ENCODE measurements at places on chromosomes 6 and 20. TPM values are rescaled to one million over a fixed set of nuclear protein-coding genes. Genes with fewer than 3 reads are reported as not detected.

TMEM170B gene
- total RNA-seq: 4.5 TPM

OPRL1 gene
- total RNA-seq: 2.6 TPM

- no peaks in the 10 kb centered on the region for H3K36me3 ChIP-seq
- no peak for DNase-seq
- H3K27ac ChIP-seq: no peak overlapping the region
- H3K4me3 ChIP-seq: no peak overlapping the region
Measured at GRCh38 chr6:13177664-13178063, 150.7 kb downstream of the TBC1D7 start.

- H3K27me3 ChIP-seq: no peaks in the 10 kb centered on the region
- H3K4me3 ChIP-seq: no peak overlapping the region
- H3K4me1 ChIP-seq: no peaks in the 10 kb centered on the region
- no peak overlapping the region for H3K27ac ChIP-seq
Measured at GRCh38 chr6:145042559-145042958, 692.8 kb downstream of the EPM2A start.

DNA sequence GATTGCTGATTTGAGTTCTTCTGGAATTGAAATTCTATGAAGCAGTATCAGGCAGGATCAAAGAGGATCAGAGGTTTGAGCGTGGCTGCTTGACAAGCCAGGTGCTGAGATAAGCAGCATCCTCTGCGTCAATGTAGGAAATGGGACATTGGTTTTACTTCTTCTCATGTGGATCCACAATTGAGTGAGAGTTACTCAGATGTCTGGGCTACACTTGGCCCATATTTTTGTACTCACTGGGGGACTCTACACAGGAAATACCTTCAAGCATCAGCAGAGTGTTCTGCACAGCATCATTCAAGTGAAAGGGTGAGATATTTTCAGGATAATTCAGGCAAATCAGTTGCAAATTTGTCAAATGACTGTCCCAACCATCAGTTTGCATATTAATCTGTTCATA, 613.9 kb upstream of the ARID1B start:
- H3K27ac ChIP-seq: no peak overlapping the region
- H3K4me1 ChIP-seq: no peaks in the 10 kb centered on the region
- H3K27me3 ChIP-seq: no peaks in the 10 kb centered on the region
- DNase-seq: no peak

DNA sequence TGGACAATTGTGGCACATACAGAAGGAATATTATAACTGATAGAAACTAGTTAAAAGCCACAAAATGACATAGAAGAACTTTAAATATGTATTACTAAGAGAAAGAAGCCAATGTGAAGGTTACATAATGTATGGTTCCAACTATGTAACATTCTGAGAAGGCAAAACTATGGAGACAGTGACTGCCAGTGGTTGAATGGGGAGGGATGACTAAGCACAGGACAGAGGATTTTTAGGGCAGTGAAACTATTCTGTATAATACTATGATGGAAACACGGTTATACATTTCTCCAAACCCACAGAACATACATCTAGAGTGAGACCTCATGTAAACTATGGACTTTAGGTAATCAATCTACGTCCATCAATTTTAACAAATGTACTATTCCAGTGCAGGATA, 22.4 kb downstream of the SYNCRIP start:
- no peak overlapping the region for H3K4me3 ChIP-seq
- H3K36me3 ChIP-seq: peaks cover 15% of the 10 kb centered on the region
- no peak for DNase-seq
- H3K27me3 ChIP-seq: no peaks in the 10 kb centered on the region

DNA sequence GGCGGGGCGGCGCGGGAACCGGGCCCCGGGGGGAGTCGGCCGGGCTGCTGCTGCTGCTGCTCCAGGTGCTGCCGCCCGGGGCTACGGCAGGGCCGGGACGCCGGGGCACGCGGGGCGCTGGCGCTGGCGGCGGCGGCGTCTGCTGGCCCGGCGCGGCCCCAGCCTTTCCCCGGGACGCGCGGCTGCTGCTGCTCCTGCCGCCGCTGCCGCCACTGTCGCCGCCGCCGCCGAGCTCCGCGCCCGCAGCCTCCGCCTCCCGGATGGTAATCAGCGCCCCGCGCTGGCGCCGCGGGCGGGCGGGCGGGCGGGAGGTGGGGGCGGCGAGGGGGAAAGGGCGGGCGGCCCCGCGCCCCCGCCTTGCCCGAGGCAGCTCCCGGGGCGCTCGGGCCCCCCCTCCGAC, 306 bp downstream of the EBF4 start:
- no peaks in the 10 kb centered on the region for H3K4me1 ChIP-seq
- no peak overlapping the region for H3K27ac ChIP-seq
- no peaks in the 10 kb centered on the region for H3K36me3 ChIP-seq
- DNase-seq: no peak
- H3K27me3 ChIP-seq: peaks cover 43% of the 10 kb centered on the region
- H3K4me3 ChIP-seq: no peak overlapping the region
